ENCODE measurements at places on chromosomes 4 and X.

GRCh38 chr4:7792616-7793015, 147.0 kb downstream of the AFAP1 start:
- no peak for DNase-seq
- no peaks in the 10 kb centered on the region for H3K27me3 ChIP-seq
- no peak overlapping the region for H3K27ac ChIP-seq

- H3K27me3 ChIP-seq = no peaks in the 10 kb centered on the region
- H3K36me3 ChIP-seq = no peaks in the 10 kb centered on the region
- no peak overlapping the region for H3K4me3 ChIP-seq
- H3K4me1 ChIP-seq = no peaks in the 10 kb centered on the region
Observed at GRCh38 chr4:184934961-184935360, 83.3 kb upstream of the HELT start.

GRCh38 chrX:11190745-11191510, 79.8 kb downstream of the HCCS start:
- no peaks in the 10 kb centered on the region for H3K36me3 ChIP-seq
- no peaks in the 10 kb centered on the region for H3K4me1 ChIP-seq
- no peak for DNase-seq

DNA sequence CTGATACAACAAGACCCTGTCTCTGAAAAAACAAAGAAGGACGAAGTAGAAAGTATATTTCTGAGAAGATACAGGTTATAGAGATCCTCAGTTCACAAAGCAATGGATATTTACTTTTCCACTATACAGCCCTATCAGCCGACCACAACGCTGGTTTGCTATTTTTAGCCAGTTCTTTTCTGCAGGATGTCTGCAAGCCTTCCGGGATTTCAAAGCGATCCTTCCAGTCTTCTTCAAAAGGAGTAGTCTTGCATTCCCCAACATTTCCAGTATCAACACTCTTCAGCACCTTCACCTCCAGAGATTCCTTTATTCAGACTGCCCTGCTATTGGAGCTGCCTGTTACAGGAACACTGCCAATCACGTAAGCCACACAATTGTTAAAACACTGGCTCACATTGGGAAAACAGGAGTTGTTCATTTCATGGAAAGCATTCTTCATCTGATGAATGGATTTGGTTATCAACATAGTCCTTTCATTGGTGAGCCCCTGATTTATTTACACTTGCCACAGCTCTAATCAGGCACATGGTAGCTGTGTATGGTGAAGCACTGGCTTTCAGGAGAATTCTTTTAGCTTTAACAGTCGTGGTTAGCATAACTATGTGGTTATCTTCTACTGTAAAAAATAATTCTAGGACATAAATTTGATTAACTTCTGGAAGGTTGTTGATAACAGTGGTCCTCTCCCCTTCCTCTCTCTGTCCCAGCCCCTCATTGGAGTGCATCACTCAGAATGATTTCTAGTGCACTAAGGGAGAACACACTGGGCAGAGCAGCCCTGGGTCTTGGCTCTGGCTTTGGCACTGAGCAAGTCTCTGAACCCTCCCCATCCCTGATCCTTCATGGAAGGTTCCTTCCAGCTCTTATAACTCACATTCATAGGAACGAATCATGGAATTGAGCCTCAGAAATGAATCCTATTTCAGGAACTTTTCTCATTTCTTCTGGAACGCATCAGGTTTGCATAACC, 109.9 kb upstream of the SORBS2 start:
- H3K4me3 ChIP-seq = peak overlapping the region; percentile 20
- peak overlapping the region; percentile 18 for H3K27ac ChIP-seq
- H3K4me1 ChIP-seq = no peaks in the 10 kb centered on the region
- no peaks in the 10 kb centered on the region for H3K27me3 ChIP-seq

DNA sequence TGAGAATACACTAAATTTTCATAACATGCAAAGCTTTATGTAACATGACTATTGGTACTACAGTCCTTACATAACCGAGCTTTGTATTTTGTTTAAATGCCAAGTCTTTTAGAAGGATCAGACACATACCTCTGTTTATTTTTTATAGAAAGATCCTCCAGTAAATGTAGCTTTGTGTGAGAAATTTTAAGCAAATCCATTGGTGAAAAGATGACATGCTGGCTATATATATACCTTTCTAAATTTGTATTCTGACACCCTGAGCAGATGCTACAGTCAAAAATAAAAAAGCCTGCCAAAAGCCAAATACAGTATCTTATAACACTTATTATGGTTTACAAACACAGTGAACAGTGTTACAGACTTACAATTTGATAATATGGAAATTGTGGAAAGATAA, at the start of gene YIPF7:
TSS of gene YIPF7 (minus strand) at position 201 of the 400 bp plus-strand sequence. CDS start 1,525 bp downstream, outside the sequence.
- H3K36me3 ChIP-seq = no peaks in the 10 kb centered on the region
- H3K27ac ChIP-seq = peak within 1 kb of the TSS; percentile 46
- no peak for DNase-seq
- no peaks in the 10 kb centered on the region for H3K27me3 ChIP-seq
- H3K4me3 ChIP-seq = no peak within 1 kb of the TSS

DNA sequence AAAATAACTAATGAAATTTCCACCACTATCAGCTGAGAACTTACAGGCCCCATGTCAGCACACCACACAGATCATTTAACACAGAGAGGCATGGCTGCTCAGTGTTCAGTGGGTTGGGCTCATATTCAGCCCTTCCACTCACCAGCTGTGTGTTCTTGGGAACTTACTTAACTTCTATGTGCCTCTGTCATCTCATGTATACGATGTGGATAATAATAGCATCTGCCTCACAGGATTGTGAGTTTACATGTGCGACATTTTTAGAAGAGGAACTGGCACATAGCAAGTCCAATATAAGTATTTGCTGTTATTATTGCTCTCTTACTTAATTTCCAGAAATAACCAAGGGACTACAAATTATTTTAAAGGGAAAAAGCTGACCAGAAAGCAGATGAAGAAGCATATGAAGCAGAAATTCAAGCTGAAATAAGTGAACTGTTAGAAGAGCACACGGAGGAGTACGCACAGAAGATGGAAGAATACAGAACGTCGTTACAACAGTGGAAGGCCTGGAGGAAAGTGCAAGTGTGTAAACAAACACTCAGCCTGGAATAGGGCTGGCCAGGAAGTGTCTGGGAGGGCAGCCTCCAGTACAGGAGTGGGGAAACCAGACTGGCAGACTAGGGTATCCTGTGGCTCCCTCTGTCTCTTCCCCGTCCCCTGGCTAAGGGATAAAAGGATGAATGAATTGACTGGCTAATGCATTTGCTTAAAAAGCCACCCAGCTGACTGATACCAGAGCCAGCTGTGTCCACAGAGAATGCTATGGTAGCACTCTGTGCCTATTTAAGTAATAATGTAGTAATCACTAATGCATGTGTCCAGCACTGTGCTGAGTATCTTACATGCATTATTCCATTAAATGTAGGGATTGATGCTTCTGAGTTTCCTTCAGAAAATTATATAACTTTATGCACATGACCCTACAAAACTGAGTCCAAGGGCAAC, 67.1 kb downstream of the CC2D2A start:
- DNase-seq = no peak
- no peak overlapping the region for H3K4me3 ChIP-seq
- no peak overlapping the region for H3K27ac ChIP-seq
- H3K36me3 ChIP-seq = peaks cover 17% of the 10 kb centered on the region

GRCh38 chrX:25043192-25043591, 27.4 kb upstream of the ARX start:
- H3K27me3 ChIP-seq = no peaks in the 10 kb centered on the region
- H3K27ac ChIP-seq = no peak overlapping the region
- no peak overlapping the region for H3K4me3 ChIP-seq
- DNase-seq = no peak
- no peaks in the 10 kb centered on the region for H3K4me1 ChIP-seq

GRCh38 chrX:87236830-87237440, 280.7 kb upstream of the KLHL4 start:
- no peaks in the 10 kb centered on the region for H3K27me3 ChIP-seq
- H3K4me3 ChIP-seq = no peak overlapping the region
- DNase-seq = no peak
- no peaks in the 10 kb centered on the region for H3K4me1 ChIP-seq
- H3K36me3 ChIP-seq = no peaks in the 10 kb centered on the region

DNA sequence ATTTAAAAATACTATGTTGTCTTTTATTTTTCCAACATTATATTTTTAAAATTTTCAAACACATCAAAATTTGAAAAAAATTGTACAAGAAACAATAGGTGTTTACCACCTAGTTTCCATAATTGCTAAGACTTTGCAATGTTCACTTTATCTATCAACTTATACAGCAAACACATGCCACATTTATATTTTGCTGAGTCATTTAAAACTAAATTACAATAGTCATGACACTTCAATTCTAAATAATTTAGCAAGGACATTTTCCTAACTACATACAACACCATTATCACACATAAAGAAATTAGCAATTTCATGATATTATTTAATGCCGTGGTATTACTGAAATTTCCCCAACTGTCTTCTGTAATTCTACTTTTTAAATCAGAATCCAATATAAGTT, 600.4 kb upstream of the CPXCR1 start:
- no peaks in the 10 kb centered on the region for H3K4me1 ChIP-seq

GRCh38 chr4:140004922-140005627, 148.9 kb downstream of the MAML3 start:
- H3K4me1 ChIP-seq = no peaks in the 10 kb centered on the region
- no peaks in the 10 kb centered on the region for H3K27me3 ChIP-seq
- no peaks in the 10 kb centered on the region for H3K36me3 ChIP-seq
- DNase-seq = no peak
- H3K27ac ChIP-seq = no peak overlapping the region
- H3K4me3 ChIP-seq = peak overlapping the region; percentile 25

- H3K27ac ChIP-seq = no peak overlapping the region
- H3K27me3 ChIP-seq = no peaks in the 10 kb centered on the region
- H3K36me3 ChIP-seq = no peaks in the 10 kb centered on the region
- H3K4me1 ChIP-seq = no peaks in the 10 kb centered on the region
Observed at GRCh38 chr4:181204109-181204508, 1039.1 kb upstream of the TENM3 start.

- DNase-seq = no peak
- H3K36me3 ChIP-seq = no peaks in the 10 kb centered on the region
- H3K27ac ChIP-seq = no peak overlapping the region
- no peaks in the 10 kb centered on the region for H3K27me3 ChIP-seq
- H3K4me1 ChIP-seq = no peaks in the 10 kb centered on the region
Observed at GRCh38 chr4:91256043-91256442, 1047.7 kb upstream of the GRID2 start.

- no peaks in the 10 kb centered on the region for H3K36me3 ChIP-seq
- no peak for DNase-seq
- no peak overlapping the region for H3K4me3 ChIP-seq
- H3K4me1 ChIP-seq = no peaks in the 10 kb centered on the region
- H3K27me3 ChIP-seq = peaks cover 12% of the 10 kb centered on the region
- no peak overlapping the region for H3K27ac ChIP-seq
Observed at GRCh38 chr4:48484494-48485168, 1.5 kb downstream of the SLC10A4 start.

GRCh38 chr4:37531151-37531550, 155.0 kb downstream of the RELL1 start:
- H3K4me3 ChIP-seq = no peak overlapping the region
- H3K36me3 ChIP-seq = no peaks in the 10 kb centered on the region
- DNase-seq = no peak
- no peaks in the 10 kb centered on the region for H3K27me3 ChIP-seq
- no peaks in the 10 kb centered on the region for H3K4me1 ChIP-seq
- no peak overlapping the region for H3K27ac ChIP-seq

DNA sequence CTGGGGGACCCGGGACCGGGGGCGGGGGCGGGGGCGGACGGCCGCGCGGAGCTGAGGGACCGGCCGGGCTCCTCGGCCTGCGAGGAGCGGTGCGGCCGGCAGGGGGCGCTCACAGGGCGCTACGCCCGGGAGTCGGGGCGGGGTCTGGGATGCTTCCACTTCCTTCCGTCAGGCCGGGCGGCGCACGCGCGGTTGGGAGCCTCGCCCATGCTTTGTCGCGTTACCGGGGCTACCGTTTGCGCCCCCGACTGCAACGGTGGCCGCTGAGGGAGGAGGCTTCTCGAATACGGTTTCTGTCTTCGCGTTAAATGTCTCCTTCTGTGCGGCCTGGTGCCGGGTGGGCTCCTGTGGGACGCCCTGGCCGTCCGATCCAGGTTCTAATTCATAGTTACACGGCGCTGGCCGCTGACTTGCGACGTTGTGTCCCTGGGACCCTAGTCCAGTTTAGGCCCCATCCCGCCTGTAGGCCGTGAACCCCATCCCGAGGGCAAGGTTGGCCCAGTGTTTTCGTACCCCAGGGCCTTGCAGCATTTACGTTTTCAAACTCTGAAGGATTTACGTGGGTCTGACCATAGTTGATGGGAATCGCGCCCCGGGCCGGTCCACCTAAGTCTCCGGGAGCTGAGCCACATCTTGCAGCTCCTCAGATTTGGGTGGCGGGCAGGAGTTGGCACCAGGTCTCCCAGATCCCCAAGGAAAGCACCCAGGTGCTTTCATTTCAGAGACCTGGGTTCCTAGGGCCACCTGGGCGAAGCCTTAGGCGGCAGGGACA, 549 bp downstream of the MSL3 start:
- no peaks in the 10 kb centered on the region for H3K4me1 ChIP-seq
- peak overlapping the region; percentile 66 for H3K4me3 ChIP-seq
- DNase-seq = peak; percentile 82
- no peaks in the 10 kb centered on the region for H3K27me3 ChIP-seq

All from right atrium auricular region (tissue), 2 donors.